ENCODE measurements at places on chromosomes 5 and 9.
A peak's percentile ranks its signal among the peaks of the same experiment; 100 is the strongest.

DNA sequence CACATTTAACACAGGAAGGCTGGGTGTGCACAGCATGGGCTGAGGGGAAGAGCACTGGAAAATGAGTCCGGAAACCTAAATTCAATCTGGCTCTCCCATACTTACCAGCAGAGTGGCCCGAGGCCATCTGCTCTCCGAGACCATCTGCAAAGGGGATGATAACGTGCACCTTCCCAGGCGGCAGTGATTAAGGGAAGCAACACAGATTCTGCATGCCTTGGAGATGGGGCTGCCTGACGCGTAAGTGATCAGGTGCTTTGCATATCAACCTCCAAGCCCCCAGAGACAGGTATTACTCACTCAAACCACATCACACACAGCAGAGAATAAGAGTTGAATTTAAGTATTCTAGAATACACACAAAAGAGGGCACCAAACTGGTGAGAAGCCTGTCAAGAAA, 9.1 kb downstream of the EPB41L4B start:
- no peak for DNase-seq

GRCh38 chr5:32777222-32777621, 66.1 kb downstream of the NPR3 start:
- no peak for DNase-seq

DNA sequence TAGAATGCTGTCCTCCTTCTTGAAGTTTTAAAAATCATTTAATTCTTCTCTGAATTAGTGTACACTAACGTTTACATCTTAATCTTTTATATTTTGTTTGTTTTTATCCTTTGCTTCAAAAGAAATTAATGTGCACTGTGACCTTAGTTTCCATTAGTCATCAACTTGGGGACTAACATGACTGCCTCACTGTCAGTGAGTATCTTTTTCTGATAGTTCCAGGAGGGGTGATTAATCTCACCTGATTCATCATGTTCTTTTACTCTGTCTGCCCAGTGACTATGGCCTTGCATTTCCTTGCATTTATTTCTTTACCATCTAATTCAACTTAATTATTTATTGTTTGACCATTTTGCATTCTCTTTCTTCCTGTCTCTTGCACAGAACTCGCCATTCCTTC, 33.4 kb upstream of the NR3C1 start:
- DNase-seq, result no peak

DNA sequence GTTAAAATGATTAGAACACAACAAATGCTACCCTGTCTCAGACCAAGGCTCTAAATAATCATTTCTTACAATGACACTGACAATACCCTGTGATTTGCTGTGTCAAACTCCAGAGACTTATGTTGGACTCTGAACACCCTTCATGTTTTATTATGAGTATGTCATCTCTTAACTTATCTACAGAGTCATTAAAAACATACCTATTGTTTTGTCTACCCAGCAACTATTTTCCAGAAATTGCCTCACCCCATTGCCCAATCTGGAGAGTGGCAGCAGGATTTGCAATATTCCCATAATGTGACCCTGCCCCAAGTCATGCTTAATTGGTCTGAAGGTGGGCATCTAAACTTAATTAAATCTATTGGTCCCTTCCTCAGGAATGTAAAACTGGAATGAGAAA, 23.0 kb upstream of the KIF2A start:
- DNase-seq, result no peak

DNA sequence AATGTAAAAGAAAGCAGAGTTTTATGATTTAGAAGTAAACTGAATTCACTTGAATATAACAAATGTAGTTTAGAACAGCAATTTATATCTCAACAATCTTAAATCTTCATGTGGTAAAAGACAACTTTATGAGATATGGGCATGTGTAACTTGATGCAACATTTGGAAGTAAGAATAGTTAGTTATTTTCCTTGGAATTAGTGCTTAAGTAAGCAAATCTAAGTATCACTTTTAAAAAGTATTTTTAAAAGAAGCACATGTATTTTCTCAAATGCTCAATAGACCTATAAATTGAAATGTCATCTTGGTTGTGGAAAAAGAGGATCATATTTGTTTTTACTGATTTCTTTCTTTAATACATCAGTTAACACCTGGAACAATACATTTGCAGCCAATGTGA, 340.3 kb upstream of the CDH6 start:
- no peak for DNase-seq

DNA sequence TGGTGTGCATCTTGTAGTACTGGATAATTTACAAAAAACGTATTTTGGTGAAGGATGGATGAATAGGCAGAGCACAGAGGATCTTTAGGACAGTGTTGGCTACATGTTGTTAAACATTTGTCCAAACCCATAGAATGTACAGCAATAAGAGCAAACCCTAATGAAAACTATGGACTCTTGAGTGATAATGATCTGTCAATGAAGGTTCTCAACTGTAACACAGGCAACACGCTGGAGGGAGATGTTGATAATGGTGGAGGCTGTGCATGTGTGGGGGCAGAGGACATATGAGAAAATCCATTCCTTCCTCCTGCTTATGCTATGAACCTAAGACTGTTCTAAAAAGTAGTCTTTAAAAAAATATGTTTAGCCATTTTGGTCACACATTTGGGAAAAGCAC, 194.0 kb downstream of the FER start:
- DNase-seq, result no peak

GRCh38 chr5:17088051-17088450, 129.4 kb upstream of the BASP1 start:
- DNase-seq, result no peak

DNA sequence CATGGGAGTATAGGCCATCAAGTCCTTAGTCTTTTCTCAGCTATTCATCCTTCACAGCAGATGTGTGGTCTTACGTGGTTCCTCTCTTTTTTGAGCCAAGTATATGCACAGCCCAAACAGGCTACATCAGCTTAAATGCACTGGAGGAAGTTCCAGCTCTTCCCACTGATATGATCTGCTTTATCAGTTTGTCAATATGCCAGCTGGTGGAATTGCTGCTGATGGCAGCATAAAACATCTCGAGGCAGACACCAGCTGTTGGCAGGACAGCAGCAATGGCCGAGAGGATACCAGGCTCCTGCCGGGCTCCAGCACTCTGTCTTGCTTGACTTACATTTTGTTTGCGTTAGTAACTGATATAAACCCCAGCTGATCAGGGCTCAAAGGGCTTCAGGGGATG, 143.4 kb downstream of the TENT4A start:
- peak; percentile 61 for DNase-seq

DNA sequence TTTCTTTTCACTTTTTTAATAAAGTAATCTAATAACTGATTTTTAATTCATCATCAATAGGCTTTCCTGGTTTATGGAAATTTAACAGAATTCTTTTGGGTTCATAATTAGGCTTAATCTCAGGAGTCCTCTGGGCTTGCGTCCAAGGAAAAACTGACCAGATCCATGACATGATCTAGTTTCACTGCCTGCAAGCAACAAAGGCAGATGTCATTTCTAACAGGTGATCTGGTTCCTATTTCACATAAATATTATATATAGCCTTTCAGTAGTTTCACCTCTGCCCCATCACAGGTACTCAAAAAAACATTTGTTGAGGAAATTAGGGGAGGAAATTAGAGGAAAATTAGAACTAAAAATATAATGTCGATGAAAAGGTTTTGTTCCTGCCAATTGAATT, 126.4 kb downstream of the FBXL17 start:
- no peak for DNase-seq

GRCh38 chr9:38417003-38417945, 7.0 kb downstream of the IGFBPL1 start:
- no peak for DNase-seq

- no peak for DNase-seq
Observed at GRCh38 chr5:44626846-44627245, 181.9 kb upstream of the MRPS30 start.
